GM23248 (cell line): ENCODE measurements at places on chromosomes 3 and 15.

DNA sequence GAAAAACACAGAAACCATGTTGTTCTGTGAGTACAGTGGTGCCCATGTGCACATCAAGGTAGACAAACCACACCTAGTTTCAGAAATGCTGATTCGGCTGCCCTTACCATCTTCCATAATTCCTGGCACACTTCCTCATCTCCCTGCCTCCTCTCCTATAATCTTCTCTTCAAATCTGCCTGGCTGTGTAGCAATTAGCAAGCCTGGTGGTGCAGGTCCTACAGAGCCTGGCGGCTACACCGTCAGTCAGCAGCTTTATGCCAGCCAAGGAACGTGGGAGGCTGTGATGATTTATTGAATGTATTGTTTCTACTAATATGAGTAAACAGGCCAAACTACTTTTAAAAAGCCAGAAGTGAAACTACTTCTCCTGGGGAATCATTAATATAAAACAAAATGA, 106.8 kb downstream of the SEMA6D start:
- H3K4me3 ChIP-seq = no peak overlapping the region
- H3K27me3 ChIP-seq = no peaks in the 10 kb centered on the region; the same call in 1 of the 2 replicates
- H3K27ac ChIP-seq = no peak overlapping the region
- H3K36me3 ChIP-seq = no peaks in the 10 kb centered on the region

DNA sequence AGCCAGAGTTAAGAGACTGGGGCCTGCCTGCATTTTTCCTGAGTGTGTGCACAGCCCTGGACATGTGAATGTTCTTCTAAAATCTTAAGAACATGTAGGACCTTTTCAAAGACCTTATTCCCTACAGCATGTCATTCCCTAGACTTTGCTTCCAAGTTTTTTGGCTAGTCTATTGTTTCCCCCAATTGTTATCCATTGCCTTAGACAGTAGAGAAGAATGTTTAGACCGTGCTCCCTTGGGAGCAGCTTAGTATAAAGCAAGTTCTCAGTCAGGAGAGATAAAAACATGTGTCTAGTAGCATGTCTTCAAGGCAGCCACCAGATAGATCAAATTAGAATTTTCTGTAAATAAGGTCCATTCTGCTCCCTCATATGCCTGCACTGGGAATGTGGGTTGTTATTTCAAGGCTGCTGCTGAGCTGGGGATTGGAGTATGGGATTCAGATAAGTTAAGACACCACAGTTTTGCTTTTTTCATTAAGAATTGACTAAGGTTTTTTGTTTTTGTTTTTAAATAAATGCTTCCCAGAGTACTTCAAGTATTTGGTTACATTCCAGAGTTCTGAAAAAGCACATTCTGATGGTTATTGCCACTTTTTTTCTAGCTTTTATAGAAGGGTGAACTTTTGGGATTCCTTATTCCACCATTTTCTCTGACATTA, 246.7 kb downstream of the RORA start:
- peak; percentile 54 for DNase-seq
- H3K4me1 ChIP-seq = peaks cover 11% of the 10 kb centered on the region
- no peaks in the 10 kb centered on the region for H3K27me3 ChIP-seq
- H3K36me3 ChIP-seq = no peaks in the 10 kb centered on the region
- H3K27ac ChIP-seq = peak overlapping the region; percentile 26; the same call in 1 of the 2 replicates

GRCh38 chr3:16816048-16816780, 68.5 kb upstream of the PLCL2 start:
- no peak overlapping the region for H3K4me3 ChIP-seq
- no peak for DNase-seq
- H3K27ac ChIP-seq = no peak overlapping the region

DNA sequence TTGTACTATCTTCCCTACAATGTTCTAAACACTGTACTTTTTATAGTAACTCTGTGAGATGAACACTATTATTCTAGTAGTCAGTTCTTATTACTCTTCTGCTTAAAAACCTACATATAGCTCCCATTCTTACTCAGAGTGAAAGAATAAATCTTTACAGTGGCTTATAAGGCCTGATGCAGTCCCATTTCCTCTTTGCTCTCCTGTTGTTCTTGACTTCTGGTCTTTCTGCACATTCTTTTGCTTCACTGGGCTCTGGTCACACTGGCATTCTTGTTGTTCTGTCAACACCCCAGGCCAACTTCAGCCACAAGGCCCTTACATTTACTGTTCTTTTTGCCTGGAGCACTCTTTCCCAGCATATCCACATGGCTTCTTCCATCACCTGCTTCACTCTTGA, 58.2 kb upstream of the TP63 start:
- DNase-seq = peak; percentile 24
- H3K4me3 ChIP-seq = no peak overlapping the region
- H3K27me3 ChIP-seq = no peaks in the 10 kb centered on the region
- H3K4me1 ChIP-seq = peaks cover 21% of the 10 kb centered on the region
- peak overlapping the region; percentile 76 for H3K27ac ChIP-seq
- H3K36me3 ChIP-seq = no peaks in the 10 kb centered on the region
